ENCODE measurements at places on chromosomes 3 and 15.

DNA sequence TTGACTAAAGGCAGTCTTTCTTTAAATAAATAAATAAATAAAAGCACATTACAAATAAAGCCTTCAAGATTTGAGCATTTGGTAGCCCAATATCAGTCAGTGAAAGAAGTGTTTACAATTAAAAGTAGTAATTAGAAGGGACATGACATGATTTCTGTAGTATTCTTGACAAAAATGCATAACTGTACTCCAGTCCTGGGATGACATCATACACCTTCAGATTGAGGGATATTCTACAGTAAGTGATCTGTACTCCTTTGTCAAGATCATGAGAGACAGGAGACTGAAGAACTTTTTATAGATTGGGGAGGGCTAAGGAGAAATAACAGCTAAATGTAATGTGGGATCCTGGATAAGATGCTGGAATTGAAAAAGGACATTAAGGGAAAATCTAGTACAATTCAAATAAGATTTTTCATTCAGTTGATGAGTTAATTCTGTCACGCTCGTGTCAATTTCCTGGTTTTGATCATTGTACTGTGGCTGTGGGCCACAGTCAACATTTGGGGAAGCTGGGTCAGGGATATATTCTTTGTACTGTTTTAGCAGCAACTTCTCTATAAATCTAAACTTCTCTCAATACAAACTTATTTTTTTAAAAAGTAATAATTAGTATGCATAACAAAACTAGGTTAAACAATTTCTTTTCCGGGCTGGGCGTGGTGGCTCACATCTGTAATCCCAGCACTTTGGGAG, 314.8 kb downstream of the PTPRG start:
- DNase-seq: no peak

GRCh38 chr3:94173673-94174434, 111.0 kb downstream of the NSUN3 start:
- DNase-seq: no peak

GRCh38 chr3:11567516-11568467, 75.9 kb downstream of the VGLL4 start:
- DNase-seq: no peak

GRCh38 chr15:45064386-45064785, 41.4 kb downstream of the SORD start:
- no peak for DNase-seq

DNA sequence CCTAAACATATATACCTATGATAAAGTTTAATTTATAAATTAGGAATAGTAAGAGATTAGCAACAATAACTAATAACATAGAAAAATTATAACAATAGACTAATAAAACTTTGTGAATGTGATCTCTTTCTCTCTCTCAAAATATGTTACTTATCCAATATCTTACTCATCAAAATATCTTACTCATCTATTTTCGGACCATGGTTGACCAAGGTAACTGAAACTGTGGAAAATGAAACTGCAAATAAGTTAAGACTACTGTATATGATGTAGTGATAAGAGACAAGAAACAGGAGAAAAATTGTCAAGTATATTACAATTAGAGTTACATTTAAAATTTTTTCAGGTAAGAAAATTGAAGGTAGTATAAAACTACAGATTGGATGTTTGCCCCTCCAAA, 19.2 kb downstream of the MAP3K13 start:
- no peak for DNase-seq

- no peak for DNase-seq
These were observed 46.3 kb upstream of the CCDC80 start for GRCh38 chr3:112687211-112687610.

DNA sequence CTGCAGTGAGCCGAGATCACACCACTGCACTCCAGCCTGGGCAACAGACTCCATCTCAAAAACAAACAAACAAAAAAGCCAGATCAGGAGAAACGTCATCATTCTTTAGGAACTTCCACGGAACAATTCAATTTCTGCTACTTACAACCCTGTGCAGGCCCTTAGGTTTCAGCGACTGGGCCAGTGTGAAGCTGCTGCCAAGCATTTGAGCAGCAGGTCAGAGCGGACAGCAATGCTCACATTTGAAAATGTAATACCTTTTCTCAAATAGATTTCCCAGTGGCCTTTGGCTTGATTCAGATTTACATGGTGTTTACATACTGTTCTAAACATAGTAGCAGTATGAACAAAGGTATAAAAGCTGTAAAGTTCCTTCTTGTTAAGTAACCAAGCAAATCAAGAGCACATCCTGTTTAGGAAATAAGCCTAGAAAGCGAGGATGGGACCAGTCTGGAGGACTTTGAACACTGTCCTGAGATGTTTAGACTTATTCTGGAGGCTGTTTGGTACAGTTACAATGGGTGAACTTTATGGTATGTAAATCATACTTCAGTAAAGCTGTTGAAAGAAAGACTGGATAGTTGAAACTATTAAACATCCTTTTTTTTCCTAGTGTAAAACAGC, 141.2 kb downstream of the HCN4 start:
- no peak for DNase-seq

- no peak for DNase-seq
These were observed 74.8 kb upstream of the NAALADL2 start for GRCh38 chr3:174784206-174784934.

- no peak for DNase-seq
These were observed 491.7 kb downstream of the ZIC1 start for GRCh38 chr3:147900851-147901250.

GRCh38 chr3:129015388-129016105, 14.4 kb downstream of the EFCC1 start:
- DNase-seq: peak; percentile 24

- DNase-seq: no peak
These were observed 35.0 kb upstream of the ABHD17C start for GRCh38 chr15:80660119-80660518.

- no peak for DNase-seq
These were observed 92.5 kb downstream of the ADAMTS17 start for GRCh38 chr15:100249096-100249815.

DNA sequence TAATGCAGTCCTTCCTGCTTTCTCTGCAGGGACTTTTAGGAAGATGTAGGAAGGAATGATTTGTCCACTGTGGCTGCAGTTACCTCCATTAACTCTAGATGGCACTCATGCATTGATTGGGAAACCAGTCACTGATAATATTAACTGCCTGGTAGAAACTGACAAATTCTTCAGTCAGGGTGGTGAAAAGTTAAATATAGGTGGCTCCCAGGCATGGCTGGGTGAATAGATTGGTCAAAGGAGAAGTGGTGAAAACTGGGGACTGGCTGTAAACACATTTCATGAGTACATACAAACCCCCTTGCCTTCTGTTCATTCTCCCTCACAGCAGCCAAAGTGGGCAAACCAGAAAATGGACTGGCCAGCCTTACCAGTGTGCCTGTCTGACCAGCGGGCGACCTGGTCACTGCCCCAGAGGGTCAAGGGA, 333.4 kb downstream of the THSD4 start:
- DNase-seq: no peak

- no peak for DNase-seq
These were observed 69.6 kb downstream of the LMCD1 start for GRCh38 chr3:8571256-8571655.

DNA sequence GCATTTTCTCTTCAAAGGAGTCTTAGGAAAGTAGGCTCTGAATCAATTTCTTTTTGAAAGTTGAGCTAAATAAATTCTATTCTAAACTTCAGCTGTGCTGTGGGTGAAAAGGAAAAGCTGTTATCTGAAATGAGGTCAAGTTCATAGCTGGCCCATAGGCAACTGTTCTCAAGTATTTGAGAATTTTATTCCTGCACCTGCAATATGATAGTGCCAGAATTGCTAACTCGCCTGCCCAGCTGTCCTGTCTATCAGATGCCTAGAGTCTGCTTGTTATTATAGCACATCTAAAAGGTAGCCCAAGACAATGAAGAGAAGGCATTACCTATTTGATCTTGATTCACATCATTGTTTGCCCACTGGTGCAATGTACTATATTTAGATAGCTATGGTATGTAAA, 798.7 kb downstream of the DIPK2A start:
- DNase-seq: no peak

GRCh38 chr3:130014526-130014925, 40.0 kb downstream of the TRH start:
- no peak for DNase-seq

DNA sequence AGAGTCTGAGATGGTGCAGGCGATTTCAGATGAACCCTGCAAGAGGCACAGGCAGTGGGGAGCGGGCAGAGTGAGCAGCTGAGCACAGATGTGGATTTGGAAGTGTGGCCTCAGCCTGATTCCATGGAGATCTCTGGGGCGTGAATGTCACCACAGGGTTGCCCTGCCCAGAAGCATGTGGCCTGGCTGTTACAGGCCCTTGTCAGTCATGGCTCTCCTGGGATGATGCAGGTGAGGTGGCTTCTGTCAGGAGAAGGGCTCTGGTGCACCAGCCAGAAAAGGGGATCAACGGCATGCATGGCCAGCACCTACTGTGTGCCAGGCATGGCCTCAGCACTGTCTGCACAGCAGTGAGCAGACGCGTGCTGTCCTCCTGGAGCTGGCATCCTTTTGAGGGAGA, 11.9 kb downstream of the HDAC11 start:
- no peak for DNase-seq

- DNase-seq: no peak
These were observed 98.6 kb downstream of the MECOM start for GRCh38 chr3:169564883-169565282.

GRCh38 chr3:69403454-69403853, 17.6 kb upstream of the FRMD4B start:
- no peak for DNase-seq

DNA sequence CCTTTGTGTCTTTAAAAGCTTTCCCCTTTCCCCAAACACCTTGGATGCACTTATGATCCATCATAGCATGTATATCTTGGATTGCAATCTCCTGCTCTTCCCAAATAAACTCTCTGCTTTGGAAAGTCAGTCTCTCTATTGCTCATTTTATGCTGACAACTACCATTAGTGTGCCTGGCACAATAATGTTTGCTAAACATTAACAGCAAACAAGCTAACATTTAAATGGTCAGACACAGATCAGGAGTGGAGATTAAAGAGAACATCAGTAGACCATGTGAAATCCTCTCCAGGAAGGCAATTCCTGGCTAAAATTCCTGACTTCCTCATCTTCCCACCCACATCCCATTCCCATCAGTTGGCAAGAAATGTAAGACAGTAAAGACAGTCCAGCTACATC, 44.3 kb upstream of the EIF1B start:
- no peak for DNase-seq

- DNase-seq: no peak
These were observed 3.3 kb downstream of the JAGN1 start for GRCh38 chr3:9893739-9894138.

GRCh38 chr3:159796744-159797143, 191.9 kb upstream of the IL12A start:
- no peak for DNase-seq

GRCh38 chr15:45123397-45123796, 6.3 kb downstream of the DUOXA1 start:
- no peak for DNase-seq

DNA sequence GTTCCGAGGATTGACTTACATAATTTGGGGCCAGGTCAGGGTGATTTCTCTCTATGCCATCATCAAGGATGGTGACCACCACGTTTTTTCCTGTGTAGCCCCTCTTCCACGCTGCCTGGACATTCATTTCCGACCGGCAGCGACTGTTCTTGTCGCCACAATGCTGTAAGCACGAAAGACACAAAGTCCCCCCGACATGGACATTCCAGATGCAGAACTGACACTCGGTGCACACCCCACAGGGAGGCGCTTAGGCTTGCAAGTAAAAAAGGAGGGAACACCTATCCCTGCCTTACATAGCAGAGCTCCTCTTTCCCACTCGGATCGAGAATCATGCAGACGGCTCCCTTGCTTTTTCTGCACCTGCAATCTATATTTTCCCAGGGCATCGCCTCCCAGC, 58.2 kb downstream of the PCSK6 start:
- DNase-seq: no peak

DNA sequence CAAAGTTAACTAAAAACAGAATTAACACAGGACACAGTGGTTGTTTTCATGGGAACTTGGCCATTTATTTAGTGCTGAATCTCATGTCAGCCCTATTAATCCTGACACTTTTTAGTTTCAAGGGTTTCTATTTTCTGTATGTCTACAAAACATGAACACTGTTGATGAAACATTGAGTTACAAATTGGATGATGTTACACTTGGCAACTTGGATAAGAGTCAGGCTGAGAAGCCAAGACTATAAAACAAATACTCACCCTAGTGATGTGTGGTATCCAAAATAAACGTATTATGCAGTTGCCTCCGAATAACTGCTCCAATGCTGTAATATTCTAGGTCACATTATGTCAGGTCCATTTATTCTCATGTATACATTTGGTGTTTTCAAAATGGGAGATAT, 349.6 kb downstream of the ZIC1 start:
- no peak for DNase-seq

GRCh38 chr3:184592371-184593219, 31.0 kb downstream of the EPHB3 start:
- no peak for DNase-seq

- DNase-seq: no peak
These were observed 56.3 kb upstream of the CFAP20DC start for GRCh38 chr3:59106085-59106648.

DNA sequence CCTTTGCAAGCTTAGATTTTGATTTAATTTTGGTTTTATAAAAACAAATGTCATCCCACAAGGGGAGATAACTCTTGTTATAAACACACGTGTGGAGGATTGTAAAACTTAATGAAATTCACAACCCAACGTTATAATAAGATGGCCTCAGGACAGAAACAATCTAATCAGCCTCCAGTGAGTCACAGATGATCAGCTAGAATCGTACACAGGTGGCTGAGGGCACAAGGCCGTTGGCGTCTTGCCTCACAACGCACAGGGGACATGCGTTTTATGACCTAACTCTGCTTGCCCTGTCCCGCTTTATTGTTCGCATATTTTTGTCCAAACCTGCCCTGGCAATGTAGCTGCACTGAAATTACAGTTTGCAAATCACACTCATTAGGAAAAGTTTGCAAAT, 121.9 kb upstream of the PDZRN3 start:
- DNase-seq: no peak

GRCh38 chr3:11095932-11096265, 58.4 kb upstream of the HRH1 start:
- DNase-seq: no peak
